ENCODE measurements at places on chromosomes 6 and 20.

GRCh38 chr6:14451594-14452374, 334.2 kb downstream of the CD83 start:
- DNase-seq: no peak

DNA sequence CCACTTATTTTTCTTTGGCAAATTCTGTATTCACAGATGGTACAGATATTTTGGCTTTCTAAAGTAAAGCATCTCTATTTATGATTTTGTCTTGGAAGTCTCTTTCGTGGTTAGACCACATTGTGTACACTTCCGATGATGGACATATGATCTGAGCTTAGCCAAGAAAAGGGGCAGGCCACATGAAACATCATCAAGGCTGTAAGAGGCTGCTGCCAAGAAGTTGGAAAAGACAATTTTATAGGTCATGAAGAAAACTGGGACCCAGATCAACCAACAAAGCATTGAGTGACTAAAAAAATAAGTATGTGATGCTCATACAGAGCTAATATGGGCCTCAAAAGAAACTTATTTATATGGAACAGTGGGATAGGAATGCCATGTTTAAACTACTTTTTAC, 266.4 kb downstream of the HAO1 start:
- DNase-seq: no peak

GRCh38 chr6:137851669-137852068, 15.4 kb upstream of the TNFAIP3 start:
- no peak for DNase-seq

- DNase-seq: no peak
These were observed 26.2 kb downstream of the E2F3 start for GRCh38 chr6:20427856-20428255.

DNA sequence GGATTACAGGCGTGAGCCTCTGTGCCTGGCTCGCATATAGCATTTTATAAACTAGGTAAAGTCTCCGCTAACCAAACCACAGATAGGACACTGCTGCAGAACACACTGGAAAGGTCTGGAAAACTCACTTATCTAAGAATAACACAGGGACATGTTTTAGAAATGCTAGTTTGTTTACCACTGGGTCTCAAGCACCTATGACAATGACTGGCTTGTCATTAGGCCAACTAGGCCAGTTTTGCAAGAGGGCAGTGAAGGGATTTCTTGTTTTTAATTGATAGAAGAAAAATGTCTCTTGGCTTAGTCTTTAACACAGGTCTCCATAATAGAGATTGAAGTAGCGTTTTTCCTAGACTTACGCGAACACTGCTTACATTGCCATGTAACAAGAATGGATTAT, 201.4 kb downstream of the TMEM242 start:
- DNase-seq: no peak
